ENCODE measurements at places on chromosomes 4 and X.
A peak's percentile ranks its signal among the peaks of the same experiment; 100 is the strongest.

- no peak for DNase-seq
Measured at GRCh38 chrX:135275973-135276372, 24.1 kb downstream of the ETDA start.

DNA sequence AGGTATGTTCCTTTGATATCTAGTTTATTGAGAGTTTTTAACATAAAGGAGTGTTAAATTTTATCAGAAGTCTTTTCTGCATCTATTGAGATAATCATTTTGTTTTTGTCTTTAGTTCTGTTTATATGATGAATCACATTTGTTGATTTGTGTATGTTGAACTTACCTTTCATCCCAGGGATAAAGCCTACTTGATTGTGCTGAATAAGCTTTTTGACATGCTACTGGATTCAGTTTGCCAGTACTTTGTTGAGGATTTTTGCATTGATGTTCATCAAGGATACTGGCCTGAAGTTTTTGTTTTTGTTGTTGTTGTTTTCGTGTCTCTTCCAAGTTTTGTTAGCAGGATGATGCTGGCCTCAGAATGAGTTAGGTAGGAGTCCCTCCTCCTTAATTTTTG is 10.8 kb upstream of the AFM start:
- DNase-seq = no peak

GRCh38 chr4:119707336-119707735 is 78.7 kb upstream of the PDE5A start:
- DNase-seq = no peak

GRCh38 chrX:134158821-134159512 is 78.0 kb upstream of the CCDC160 start:
- DNase-seq = no peak

GRCh38 chrX:12789976-12790375 is 1.2 kb upstream of the PRPS2 start:
- peak; percentile 23 for DNase-seq

DNA sequence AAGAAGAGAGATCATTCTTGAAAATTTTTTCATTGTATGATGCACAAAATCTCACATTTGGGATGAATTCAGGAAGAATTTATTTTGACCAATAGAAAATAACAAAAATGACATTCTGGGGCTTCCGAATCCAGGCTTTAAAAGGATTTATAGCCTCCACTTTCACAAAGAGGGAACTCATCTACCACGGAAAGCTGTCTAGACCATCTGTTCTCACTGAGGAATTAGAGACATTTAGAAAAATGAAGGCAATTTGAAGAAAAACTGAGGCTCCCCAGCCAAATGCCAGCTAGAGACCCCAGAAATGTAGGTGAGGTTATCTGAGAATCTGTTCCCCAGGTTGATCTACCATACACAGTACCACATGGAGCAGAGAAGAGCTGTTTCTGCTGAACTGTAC is 464.3 kb downstream of the TMA16 start:
- no peak for DNase-seq

GRCh38 chr4:87848622-87849351 is 16.0 kb downstream of the MEPE start:
- peak; percentile 92 for DNase-seq

Measured in Ammon's horn (tissue), 1 donor.